Nucleus accumbens (tissue), 56 donors: ENCODE measurements at places on chromosomes 2 and 18.

DNA sequence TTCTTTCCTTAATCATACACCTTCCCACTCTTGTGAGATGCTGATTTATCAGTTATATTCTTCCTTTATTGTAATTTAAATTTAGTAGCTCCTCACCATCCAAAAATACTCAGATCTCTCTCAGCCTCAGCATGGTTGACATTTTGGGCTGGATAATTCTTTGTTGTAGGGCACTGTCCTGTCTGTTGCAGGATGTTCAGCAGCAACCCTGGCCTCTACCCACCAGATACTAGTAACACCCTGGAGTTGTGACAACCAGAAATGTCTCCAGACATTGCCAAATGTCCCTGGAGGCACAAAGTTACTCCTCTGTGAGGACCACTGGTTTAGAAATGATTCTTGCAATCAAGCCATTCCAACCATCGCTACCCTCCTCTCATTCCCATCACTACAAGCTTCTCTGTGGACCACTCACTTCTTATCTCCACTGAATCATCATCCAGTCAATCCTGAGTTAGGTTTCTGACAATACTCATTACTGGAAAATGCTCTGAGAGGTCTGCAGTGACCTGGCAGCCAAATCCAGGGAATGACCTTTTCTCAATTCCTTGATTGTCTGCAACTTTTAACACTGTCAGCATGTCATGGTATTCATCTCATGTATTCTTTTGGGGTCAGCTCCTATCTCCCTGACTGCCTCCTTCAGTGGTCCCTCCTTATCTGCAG is 43.3 kb downstream of the OSBPL6 start:
- DNase-seq: no peak

DNA sequence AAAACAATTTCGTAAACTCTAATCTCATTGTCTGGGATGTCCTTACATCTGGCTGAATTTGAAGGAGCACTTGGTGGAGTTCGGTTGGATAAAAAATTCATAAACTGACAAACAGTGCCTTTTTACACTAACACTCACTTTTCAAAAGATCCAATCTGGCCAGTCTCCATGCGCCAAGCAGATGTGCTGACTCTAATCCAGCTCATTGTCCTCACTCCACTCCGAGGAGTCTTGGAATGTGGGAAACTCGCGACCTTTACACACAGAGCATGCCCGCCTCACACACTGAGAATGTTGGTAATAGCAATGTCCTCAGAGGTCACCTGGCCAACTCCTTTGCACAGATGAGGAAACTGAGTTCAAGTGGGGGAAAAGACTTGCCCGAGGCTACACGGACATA is 66.8 kb downstream of the XDH start:
- DNase-seq: no peak

- DNase-seq: no peak
These were observed 67.8 kb upstream of the EPAS1 start for GRCh38 chr2:46229134-46230063.

DNA sequence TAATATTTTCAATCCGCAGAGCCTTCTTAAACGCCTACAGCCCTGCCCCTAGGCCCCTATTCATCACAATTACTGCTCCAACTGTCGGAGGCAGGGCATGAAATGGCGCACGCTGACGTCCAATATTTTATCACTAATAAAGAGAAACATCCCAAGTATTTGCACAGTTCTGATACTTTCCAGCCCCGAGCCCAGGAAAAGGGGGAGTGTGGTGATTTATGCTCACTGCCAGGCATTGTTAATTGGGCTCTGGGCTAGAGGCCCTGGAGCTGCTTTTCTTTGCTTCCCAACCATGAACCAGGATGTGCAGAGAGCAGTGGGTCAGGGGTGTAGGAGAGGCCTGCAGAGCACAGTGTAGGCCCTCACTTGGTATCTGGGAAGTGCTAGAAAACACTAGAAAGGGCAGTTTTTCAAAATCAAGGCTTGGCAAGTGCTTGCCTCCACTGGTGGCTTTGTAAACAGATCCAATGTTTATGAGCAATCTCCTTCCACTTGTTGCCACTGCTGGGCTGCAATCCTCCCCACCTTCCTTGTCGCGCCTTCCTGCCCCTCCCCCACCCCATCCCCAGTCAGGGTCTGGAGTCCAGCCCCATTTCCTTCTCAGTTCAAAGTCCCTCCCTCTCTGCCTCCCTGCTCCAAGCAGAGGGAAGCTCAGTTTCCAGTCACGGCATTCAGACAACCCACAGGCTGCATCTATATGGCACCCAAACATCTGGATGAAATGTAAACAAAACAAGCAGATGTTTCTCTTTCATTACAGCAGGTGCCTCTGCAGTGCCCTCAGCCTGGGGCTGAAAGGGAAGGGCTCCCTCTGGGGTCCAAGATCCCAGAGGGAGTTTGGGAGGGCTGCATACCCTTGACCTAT is 83.9 kb upstream of the PKDCC start:
- DNase-seq: no peak

- DNase-seq: no peak
These were observed 639.8 kb downstream of the TMEM182 start for GRCh38 chr2:103401621-103402020.

DNA sequence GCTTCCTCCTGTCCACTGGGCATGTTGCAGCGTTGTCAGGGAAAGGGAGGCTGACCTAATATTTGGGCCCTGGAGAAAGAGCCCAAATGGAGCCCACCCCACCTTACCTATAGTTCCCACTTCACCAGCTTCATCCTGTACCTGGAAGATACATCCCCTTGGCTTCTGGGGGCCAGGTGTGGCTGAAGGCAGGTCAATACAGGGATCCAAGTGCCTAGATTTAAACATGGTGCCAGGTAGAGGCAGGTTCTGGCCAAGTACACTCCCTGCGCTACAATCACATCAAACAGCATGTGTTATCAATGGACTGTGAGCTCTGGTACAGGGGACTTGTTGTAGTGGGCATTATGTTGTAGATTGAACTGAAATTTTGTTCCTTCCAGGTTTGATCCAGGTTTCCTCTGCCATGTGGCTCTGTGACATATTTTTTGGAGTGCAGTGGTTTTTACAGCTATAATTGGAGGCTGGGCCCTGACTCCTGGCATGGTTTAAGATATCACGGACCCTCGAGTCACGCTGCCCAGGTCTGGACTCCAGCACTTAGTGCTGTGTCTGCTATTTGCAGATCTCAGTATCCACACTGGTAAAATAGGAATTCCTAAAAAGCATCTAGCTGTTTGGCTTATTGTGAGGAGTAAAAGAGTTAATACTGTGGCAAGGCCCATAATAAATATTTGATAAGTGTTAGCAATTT is 23.8 kb downstream of the MYCN start:
- no peak for DNase-seq

GRCh38 chr2:37871456-37872191 is 53.5 kb upstream of the RMDN2 start:
- DNase-seq: no peak

DNA sequence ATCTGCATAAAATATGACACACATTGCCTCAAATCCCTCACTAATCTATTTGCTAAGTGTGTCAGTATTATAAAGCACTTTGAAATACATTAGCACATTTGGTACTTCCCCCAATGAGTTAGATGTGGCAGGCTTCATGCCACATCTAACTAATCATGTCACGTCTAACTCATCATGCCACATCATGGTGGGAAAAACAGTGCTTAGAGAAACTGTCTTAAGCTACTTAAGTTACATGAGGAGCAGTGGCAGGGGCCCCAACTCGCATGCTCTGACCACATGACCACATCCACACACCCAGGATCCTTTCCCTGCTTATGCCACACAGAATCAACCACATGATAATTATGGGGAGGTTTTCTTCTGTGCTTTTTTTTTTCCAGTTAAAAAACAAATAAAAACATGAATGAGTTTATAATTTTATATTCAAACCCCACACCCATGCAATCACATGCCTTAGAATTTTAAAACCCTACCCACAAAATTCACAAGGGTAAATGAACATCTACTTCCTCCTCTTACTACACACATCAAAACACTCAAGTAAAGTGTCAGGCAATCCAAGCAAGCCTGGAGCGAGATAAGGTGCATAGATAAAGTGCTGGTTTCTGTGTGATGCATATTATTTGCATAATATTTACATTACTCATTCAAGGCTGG is 1.6 kb downstream of the ABCA12 start:
- no peak for DNase-seq

GRCh38 chr2:191280834-191281756 is 35.9 kb downstream of the MYO1B start:
- no peak for DNase-seq

GRCh38 chr2:67846370-67847070 is 216.3 kb downstream of the C1D start:
- peak; percentile 4 for DNase-seq

DNA sequence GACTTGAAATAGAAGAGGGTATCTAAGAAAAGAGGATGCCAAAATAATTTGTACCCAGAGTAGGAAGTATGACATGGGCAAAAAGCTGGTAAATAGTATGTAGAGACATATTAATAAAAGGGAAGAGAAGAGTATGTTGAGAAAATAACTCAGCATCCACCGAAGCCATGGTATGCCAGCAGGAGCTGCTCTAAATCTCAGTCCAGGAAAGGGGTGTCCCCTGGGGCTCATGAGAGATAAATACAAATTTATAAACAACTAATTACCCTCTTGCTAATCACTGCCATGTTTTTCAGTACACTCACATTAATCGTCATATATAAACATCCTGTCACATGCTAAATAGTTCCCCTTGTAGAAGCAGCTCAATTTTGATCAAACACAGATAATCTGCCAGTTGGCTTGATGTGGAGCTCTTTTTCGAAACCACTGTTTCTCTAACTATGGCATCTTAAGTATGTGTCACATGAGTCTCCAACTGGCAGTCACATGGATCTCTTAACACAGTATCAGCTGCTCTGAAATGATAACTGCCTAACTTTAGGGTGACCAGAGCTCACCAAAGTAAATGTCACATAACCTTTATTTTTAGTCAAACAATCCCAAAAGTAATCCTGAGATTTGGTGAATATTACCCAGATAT is 31.9 kb downstream of the EXOC6B start:
- DNase-seq: no peak

DNA sequence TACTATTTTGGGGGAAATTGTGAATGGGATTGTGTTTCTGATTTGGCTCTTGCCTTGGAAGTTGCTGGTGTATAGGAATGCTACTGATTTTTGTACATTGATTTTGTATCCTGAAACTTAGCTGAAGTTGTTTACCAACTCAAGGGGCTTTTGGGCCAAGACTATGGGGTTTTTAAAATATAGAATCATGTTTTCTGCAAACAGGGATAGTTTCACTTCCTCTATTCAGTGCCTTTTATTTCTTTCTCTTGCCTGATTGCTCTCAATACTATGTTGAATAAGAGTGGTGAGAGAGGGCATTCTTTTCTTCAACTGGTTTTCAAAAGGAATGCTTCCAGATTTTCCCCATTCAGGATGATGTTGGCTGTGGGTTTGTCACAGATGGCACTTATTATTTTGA is 1383.8 kb upstream of the ACVR2A start:
- no peak for DNase-seq

- DNase-seq: no peak
These were observed 70.3 kb upstream of the ZSWIM2 start for GRCh38 chr2:186919296-186919695.

- no peak for DNase-seq
These were observed 11.2 kb upstream of the NABP1 start for GRCh38 chr2:191666732-191667131.

GRCh38 chr2:219433666-219434467 is 776 bp upstream of the SPEG start:
- no peak for DNase-seq

- DNase-seq: no peak
These were observed 314.1 kb upstream of the THUMPD2 start for GRCh38 chr2:40093021-40093675.

DNA sequence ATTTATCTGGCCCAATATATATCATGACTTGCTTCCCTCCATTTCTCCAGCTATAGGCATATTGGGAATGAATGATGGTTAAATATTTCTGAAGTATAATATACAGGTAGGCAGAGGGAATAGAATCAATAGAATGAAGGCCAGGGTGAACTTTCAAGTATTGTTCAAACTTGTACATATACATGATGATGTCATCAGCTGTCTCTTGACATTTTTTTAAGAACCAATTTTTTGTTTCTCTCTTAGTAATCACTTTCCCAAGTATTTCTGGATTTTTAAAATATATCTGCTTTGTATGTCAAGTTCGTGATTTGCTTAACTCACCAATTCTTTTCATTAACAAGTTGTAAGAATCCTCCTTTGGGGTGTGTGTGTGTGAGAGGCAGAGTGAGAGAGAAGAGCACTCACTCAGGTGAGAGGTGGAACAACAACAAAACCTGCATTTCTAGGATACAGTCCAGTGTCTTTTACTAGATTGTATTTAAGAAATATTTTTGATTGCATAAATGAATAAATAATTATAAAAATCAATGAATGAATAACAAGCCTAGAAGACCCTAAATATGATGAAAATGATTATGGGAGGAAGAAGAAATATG is 1239.1 kb downstream of the LRP1B start:
- DNase-seq: no peak

DNA sequence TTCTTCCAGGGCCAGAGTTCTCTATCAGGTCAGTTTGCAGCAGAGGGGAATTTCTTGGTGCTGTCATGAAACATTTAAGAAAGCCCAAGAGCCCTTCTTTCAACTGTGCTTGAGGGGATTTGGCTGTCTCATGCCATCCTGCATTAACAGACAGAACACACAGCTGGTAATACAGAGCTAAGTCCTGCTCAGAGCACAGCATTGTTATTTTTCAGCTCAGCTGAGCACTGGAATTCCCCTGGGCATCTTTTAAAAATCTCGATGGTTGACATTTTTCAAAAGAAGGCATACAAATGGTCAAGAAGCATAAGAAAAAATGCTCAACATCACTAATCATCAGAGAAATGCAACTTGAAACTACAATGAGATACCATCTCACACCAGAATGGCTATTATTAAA is 14.9 kb upstream of the IL1R2 start:
- DNase-seq: no peak

- DNase-seq: no peak
These were observed 26.5 kb downstream of the TNS1 start for GRCh38 chr2:217976301-217976700.

GRCh38 chr2:166170356-166170755 is 42.5 kb upstream of the SCN1A start:
- DNase-seq: no peak

DNA sequence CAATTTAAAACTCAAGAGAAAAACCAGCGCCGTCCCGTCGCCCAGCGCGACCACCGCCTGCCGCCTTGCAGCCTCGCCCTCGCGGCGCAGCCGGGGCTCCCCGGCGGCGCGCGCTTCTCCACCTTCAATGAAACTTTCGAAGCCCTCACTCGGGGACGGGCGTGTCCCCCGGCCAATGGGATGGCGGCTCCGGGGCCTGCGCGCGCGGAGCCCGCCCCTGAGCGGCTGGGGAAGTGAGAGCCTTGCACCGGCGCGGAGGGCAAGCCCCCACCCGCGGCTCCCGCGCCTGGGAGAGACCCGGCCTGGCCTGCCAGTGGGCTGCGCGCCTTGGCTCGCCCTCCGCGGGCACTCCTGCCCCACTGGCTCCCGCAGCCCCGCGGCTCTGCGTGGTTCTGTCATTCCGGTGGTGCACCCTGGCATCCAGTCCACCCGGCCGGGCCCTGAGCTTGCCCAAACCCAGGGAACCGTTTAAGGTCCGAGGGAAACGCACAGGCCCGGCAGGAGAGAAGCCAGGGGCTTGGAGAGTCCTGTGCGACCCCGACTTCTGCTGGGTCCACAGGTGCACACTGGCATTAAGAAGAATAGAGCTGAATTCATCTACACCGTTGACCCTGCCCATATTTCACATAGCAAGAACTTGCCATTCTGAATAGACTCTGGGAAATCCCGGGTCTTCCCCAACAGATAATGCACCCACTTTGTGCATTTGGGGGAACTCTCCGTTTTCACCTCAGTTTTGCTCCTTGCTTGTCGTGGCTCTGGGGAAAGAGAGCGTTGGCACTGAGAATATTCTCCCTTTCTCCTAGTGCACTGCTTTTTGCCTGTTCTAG is at the start of gene PIEZO2:
TSS of gene PIEZO2 (minus strand) at position 129 of the 830 bp plus-strand sequence. CDS start 981 bp downstream, outside the sequence.
- DNase-seq: no peak
